Kidney (tissue), 22 donors: ENCODE measurements at places on chromosomes 5 and 9. TPM values are rescaled to one million over a fixed set of nuclear protein-coding genes. Genes with fewer than 3 reads are reported as not detected.
A peak's percentile ranks its signal among the peaks of the same experiment; 100 is the strongest.

Gene FBXL7
- total RNA-seq: 6.1 TPM

Gene SAXO1
- total RNA-seq: 0.35 TPM

DNA sequence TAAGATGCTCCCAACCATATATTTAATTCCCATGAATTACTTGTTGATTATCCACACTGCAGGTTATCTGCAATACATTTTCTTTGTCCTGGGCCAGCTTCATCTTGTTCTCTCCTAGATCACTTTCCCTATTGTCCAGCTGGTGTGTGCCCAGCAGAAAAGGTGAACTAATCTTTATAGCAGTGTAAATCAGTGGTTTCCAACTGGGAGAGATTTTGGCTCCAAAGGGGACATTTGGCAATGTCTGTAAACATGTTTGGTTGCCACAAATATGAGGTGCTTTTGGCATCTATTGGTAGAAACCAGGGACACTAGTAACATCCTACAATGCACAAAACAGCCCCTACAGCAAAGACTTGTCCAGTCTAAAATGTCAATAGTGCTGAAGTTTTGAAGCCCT, 20.1 kb upstream of the ERBIN start:
- no peak for DNase-seq

GRCh38 chr5:123176938-123177275, 87.9 kb downstream of the PRDM6 start:
- DNase-seq: no peak

DNA sequence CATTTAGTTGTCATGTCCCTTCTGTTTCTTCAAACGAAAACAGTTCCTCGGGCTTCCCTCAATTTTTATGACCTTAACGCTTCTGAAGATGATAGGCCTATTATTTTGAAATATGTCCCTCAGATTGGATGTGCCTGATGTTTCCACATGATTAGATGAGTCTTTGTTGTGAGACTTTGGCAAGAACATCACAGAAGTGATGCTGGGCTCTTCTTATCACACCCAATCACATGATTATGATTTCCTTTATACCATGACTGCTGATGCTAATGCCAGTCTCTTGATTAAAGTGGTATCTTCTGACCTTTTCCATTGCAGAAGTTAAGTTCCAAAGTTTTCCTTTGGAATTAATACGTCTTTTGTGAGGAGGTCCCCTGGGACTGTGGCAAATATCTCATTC, 175.7 kb downstream of the SAXO1 start:
- DNase-seq: no peak

GRCh38 chr5:34014626-34015025, 6.8 kb upstream of the AMACR start:
- DNase-seq: no peak

DNA sequence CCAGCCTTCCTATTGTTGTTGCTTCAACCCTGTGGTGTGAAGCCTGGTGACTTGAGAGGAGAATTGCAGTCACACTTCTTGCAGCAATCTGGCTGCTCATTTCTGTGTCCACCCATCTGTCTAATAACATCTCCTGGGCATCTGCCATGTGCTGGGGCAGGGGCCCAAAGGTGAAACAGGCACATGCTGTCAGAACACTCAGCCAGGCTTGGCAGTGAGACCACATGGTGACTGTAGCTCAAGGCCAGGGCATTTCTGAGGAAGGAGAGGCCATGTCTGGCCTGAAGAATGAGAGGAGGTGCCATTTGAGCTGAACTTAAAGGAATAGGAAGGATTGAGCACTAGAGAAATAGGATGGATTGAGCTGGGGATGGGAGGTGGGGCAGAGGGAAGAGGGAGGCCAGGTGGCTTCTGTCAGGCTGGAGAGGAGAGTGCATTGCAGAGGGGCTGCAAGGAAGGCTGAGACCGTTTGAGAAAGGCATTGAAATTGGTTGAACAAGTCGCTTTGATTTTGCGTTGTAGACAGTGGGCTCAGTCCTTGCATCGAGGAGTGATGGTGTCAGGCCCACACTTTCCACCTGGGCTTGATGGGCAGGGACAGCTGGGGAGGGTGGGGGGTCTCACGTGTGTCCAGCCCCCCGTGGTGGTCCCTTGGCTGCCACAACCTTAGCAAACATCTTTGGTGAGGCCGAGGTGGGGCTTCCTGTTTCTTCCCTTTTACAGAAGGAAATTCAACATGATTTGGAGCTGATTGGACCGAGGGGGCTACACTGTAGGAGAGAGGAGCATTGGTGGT, 222.4 kb downstream of the CACNA1B start:
- DNase-seq: peak; percentile 9

DNA sequence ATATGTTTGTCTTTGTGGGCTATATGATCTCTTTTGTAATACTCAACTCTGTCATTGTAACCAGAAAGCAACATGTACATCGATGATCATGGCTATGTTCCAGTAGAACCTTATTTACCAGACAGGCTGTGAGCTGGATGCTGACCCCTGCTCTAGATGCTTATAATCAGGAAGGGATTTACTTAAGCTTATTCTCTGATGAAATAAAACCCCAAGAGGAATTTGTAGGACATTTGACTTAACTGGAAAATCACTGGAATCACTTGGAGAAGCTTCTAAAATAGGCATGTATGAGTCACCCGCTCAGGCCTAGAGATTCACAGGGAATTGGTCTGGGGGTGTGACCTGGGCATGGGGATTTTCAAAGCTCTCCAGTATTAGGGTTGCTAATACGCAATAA, 285.8 kb upstream of the ZNF608 start:
- no peak for DNase-seq

- DNase-seq: no peak
These were observed at the start of gene PTPN3 for GRCh38 chr9:109498195-109499092. Gene PTPN3 (minus strand): TSS chr9:109498307. CDS start chr9:109463434, 34,873 bp downstream.

- DNase-seq: no peak
These were observed 218.7 kb downstream of the GLIS3 start for GRCh38 chr9:4080921-4081895.

DNA sequence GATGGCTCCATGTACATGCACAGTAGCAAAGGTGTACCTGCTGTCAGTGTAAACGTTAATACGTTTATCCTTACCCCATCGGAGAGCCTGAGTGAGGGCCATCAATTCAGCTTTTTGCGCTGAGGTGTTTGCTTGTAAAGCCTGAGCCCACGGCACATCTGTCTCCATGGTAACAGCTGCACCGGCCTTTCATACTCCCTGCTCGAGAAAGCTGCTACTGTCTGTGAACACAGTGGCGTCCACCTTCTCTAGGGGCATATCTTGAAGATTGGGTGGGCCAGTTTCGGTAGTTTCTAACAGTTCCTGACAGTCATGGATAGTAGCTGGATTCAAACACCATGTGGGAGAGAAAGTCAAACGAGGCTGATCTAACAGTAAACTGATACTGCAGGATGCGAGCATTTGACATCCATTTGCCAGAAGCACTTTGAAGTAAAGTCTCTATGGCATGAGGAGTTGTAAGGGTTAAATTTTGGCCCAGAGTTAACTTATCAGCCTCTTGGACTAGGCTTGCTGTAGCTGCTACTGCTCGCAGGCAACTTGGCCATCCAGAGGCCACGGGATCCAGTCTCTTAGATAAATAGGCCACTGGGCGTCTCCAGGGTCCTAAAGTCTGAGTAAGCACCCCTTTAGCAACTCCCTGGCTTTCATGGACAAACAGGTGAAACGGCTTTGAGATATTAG, 21.0 kb upstream of the RHOBTB3 start:
- peak; percentile 51 for DNase-seq

DNA sequence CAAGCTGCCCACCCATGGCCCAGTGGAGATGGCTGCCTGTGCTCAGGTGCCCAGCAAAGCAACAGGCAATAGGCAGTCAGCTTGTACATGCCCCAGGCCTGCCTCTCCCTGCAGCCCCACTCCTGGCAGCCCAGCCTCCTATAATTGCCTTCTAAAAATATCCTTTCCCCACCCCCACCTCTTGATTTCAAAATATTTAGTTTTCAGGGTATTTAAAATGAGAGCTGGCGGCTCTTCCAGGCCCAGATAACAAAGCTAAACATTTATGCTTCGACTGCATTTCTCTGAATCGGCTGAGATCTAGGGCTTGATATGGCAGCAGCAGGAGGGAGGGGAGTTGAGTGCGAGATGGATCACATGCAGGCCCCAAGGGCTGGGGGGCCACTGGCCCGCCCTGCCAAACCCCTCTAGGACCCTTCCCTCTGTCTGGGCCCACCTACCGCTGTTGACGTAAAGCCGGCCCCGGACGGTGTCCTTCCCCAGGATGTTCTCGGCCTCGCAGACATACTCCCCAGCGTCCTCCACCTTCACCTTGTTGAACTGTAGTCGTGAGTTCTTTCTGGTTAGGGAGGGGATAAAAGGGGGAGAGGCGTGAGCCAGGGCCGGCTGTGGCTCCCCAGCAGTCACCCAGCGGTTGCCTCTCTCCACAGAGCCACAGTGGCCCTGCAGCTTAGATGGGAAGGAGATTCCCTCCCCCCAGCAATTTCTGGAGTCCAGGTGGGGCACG, 85.0 kb downstream of the PSD2 start:
- DNase-seq: peak; percentile 60

- DNase-seq: no peak
These were observed 326.0 kb downstream of the GABRG2 start for GRCh38 chr5:162393534-162393933.

GRCh38 chr5:40033411-40033810, 608.6 kb upstream of the DAB2 start:
- no peak for DNase-seq

DNA sequence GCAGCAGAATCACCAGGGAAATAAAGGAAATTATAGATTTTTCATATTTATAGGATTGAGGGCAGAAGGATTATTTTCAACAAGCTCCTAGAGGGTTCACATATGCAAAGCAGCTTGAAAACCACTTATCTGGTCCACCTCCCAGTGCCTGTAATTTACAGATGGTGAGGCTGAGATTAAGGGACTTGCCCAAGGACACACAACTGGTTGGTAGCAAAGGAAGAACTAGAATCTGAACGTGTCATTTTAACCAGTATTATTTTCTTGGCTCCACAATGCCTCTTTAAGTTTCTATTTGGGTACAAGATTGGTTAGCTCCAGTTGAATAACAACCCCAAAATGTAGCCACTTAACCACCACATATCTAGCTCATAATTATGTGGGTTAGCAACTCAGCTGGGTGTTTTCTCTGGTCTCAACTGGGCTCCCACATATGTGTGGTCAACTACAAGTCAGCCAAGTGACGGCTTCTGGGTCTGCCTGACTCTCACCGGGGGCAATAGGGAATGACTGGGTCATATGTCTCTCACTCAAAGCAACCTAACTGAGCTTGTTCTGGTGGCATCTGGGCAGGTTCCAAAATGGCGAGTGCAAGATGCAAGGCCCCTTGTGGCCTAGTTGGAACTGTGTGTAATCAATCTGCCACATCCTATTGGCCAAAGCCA, 127.7 kb downstream of the ZDHHC21 start:
- DNase-seq: no peak

GRCh38 chr9:109880276-109881169, 100.5 kb downstream of the PALM2AKAP2 start:
- DNase-seq: no peak
